Suprapubic skin (tissue), 4 donors: ENCODE measurements at places on chromosomes 1 and 21. TPM values are rescaled to one million over a fixed set of nuclear protein-coding genes. Genes with fewer than 3 reads are reported as not detected.

Gene RBBP5
- total RNA-seq, result 12.8 TPM

Gene PTPN14
- 82.7 TPM for total RNA-seq

Gene MAP3K7CL
- total RNA-seq, result 10.4 TPM

Gene FCAMR
- total RNA-seq, result not detected

Gene KTI12
- 9.7 TPM for total RNA-seq

Gene PBX1
- total RNA-seq, result 15.2 TPM

Gene C8B
- not detected for total RNA-seq

Gene AJAP1
- 2.3 TPM for total RNA-seq

Gene PSMG1
- total RNA-seq, result 25.7 TPM

Gene MROH7
- 3.3 TPM for total RNA-seq

Gene HMCN1
- 3.8 TPM for total RNA-seq

Gene S100A4
- 219 TPM for total RNA-seq

Gene C4BPA
- not detected for total RNA-seq

Gene ETV3L
- total RNA-seq, result not detected

Gene TRNP1
- 41.7 TPM for total RNA-seq

Gene NBPF14
- 65.0 TPM for total RNA-seq

Gene PTGFRN
- total RNA-seq, result 89.6 TPM

Gene LDLRAD1
- 0.25 TPM for total RNA-seq

Gene TNNT2
- 7.9 TPM for total RNA-seq
